Stimulated activated CD4-positive, alpha-beta T cell treated with anti-CD3 and anti-CD28 coated beads, Interleukin-15, amount 100 ng/mL, for 1 hour (primary cell): ENCODE measurements at places on chromosomes 1 and 21.
A peak's percentile ranks its signal among the peaks of the same experiment; 100 is the strongest.

DNA sequence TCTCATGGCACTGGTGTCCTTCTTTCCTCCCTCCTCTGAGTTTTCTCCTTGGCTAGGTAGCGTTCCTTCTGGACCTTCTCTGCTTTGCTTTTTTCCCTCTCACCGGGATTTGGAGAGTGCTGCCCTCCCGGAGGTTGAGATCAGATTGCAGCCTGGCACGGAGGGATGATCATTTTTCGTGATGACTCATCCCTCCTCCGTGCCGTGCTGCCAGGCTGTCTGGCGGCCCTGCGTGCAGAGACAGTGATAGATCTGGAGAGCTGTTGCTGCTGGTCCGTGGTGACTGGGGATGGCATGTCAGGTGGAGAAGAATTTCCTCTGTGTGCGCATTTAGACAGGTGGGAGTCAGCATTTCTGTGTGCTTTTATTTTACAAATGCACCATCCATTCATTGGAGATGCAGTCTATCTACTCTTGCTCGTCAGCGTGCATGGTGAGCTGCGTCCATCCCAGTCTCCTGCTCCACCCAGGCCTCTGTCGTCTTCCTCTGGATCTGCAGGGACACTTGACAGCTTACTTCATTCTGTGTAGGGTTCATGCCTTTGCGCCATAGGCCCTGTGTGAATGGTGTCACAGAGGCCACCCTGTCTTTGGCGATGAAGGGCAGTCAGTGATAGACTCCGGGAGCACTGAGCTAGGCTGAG lies 104.4 kb downstream of the PCBP3 start:
- DNase-seq, result no peak

- DNase-seq, result no peak
These were observed 12.8 kb downstream of the ZDHHC18 start for GRCh38 chr1:26839339-26839722.

DNA sequence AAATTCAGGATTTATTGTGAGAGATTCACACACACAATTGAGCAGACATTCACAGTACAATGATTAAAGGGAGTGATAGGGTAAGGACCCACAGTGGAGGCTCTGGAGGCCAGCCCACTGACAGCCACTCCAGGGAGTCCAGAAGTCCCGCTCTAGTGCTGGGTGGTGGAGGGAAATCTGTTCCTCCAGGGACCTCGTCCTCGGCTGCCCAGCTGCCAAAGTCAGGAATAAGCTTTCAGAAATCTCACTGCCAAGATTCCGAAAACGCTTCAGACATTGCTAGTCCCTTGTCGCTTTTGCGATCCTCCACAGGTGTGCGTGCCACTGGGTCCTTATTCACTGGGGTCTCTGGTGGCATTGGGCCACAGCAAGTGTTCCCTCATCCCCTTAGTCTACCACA lies 2.3 kb downstream of the MX1 start:
- no peak for DNase-seq

DNA sequence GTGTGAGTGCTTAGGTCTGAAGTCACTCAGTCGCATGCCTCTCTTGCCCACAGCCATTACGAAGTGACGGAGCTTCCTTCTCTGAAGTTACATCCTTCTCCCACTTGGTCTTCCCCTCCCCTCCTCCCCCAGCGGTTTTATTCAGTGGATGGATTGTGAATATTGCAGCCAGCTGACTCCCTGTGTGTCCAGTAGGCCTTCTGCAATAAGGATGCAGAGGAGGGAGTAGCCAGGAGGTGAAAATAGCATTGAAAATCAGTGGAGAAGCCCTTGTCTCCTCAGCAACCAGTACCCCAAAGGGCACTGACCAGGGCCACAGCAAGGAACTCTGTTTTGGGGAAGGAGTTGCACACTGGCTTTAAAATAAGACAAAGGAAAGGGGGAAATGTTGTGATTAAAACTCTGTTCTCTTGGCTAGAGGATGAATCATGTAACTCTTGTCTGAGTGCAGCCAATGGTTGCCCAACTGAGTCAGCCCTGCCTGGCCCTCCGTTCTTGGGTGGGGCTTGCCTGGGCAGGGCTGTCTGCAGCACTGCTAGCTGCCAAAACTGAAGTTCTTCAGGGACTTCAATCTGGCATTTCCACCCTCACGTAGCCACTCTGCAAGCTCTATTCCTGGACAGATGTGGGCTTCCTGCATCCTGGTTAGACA lies 4.3 kb downstream of the S100A10 start:
- no peak for DNase-seq

DNA sequence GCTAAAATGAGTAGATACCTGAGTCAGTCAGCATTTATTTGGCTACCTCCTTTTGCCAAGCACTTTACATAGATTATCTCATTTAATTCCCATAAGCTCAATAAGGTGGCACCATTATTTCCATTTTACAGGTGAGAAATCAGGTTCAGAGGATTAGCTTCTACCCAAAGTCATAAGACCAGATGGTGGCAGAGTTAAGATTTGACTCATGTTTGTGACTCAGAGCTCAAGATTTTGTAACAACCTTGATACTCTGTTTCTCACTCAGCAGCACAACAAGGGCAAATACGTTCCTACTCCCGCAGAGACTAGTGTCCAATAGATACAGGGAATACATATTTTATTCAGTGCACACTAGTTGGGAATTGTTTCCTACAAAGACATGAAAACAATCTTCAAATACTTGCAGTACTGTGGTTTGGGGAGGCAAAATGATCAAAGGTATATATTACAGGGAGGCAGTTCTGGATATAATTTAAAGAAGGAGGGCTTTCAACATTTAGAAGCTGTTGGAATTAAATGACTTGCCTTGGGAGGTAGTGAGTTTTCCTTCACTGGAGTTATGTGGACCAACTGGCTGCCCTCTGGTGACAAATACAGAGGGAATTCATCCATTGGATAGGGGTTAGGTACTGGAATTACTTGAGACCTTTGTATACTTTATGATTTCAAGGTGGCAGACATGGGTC lies 3.6 kb downstream of the LEPR start:
- no peak for DNase-seq

- DNase-seq, result no peak
These were observed 22.5 kb upstream of the GPR157 start for GRCh38 chr1:9151328-9151860.

- DNase-seq, result no peak
These were observed 30.5 kb upstream of the POFUT2 start for GRCh38 chr21:45318146-45318555.

DNA sequence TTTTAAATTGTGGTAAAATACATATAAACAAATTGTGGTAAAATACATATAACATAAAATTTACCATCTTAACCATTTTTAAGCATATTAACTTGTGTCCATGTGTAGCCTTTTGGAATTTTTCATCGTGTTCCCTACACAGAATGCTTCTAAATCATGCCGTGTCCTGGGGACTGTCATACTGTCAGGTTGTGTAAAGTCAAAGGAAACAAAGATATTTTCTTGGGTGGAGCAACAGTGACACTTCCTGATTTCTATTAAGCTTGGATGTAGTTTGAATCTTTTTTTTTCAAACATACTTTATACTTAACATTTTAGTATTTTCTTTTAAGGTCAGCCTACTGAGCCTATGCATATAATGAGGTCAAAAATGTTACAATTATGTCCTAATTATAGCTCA lies 32.3 kb downstream of the DOP1B start:
- DNase-seq, result no peak

DNA sequence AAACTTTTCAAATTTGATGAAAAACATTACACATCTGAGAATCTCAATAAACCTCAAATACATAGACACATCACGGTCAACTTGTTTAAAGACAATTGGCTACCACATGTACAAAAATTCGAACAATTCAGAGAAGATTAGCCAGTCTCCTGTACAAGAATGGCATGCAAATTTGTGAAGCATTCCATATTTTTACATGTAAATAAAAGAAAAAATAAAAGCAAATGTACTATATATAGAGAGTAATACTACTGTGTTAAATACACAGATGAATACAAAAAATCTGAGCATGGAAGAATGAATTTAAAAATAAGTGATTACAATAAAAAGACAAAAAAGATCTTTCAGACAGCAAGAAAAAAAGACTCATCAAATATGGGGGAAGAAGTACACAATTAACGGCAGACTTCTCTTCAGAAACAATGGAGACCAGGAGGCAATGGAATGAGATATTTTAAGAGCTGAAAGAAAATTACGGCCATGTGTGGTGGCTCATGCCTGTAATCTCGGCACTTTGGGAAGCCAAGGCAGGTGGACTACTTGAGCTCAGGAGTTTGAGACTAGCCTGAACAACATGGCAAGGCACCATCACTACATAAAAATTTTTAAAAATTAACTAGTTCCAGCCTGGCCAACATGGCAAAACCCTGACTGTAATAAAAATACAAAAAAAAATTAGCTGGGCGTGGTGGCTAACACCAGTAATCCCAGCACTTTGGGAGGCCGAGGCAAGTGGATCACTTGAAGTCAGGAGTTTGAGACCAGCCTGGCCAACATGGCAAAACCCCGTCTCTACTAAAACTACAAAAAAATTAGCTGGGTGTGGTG lies 23.2 kb downstream of the HAX1 start:
- DNase-seq, result no peak

GRCh38 chr1:220235462-220235861 lies 36.8 kb downstream of the RAB3GAP2 start:
- no peak for DNase-seq

DNA sequence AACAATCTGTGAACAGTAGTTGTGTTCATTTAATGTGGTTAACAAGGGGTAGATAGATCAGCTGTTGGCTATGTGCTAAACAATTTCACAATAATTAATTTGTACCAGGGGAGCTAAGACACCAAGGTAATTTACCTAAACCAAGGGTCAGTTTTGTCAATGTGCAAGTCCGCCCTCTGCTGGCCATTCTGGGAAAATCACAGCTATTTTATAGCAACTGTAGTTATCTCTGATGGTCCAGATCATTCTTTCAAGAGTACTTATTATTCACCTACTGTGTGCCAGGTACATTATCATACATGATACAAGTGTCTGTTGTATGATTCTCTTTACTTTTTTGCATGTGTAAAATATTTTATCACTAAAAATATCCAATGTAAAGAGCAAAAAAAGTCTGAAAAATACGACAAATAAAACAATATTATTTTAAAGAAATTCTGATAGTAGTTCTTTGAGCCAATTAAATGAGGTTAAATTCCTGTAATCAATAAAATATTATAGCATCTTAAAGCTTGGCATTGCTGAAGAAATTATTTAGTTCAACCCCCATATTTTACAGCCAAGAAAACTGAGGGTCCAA lies 312.3 kb upstream of the FAM78B start:
- DNase-seq, result peak; percentile 11

GRCh38 chr1:63914706-63915105 lies 140.9 kb downstream of the ROR1 start:
- no peak for DNase-seq

- DNase-seq, result no peak
These were observed 736 bp upstream of the ZMPSTE24 start for GRCh38 chr1:40257313-40257687.

DNA sequence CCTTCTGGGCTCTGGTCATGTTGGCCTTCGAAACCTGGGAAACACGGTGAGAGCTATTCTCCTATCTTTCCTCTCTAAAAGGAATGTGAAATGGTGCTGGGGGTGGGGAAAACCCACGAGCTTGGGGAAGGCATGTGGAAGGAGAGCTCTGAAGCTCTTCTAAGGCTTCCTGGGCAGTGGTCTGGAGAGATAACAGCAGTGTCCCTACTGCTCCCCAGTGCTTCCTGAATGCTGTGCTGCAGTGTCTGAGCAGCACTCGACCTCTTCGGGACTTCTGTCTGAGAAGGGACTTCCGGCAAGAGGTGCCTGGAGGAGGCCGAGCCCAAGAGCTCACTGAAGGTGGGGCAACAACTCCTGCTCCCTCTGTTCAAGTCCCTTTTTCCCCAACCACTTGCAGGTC lies 2.8 kb downstream of the USP21 start:
- DNase-seq, result no peak

- DNase-seq, result no peak
These were observed 394.4 kb downstream of the PTPRU start for GRCh38 chr1:29630756-29631155.

- DNase-seq, result no peak
These were observed 10.8 kb downstream of the NGF start for GRCh38 chr1:115327270-115327669.

DNA sequence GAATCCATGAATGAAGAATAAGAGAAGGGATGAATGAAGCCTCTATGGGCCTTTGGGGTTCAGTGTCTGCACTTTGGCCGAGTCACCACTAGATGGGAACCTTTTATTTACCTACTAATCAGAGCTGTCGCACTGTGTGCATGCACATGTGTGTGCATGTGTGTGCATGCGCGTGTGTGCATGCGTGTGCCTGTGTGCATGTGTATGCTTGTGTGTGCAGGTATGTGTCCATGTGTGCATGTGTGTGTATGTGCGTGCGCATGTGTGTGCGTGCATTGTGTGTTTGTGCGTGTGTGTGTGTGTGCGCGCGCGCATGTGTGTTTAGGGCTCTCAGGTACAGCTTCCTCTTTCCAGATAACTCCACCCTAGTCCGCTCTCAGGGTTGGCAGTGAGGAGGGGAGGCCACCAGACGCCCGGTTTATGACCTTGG lies 20.4 kb upstream of the UBXN10 start:
- DNase-seq, result no peak

- no peak for DNase-seq
These were observed 13.2 kb upstream of the CSF1 start for GRCh38 chr1:109897259-109897955.

DNA sequence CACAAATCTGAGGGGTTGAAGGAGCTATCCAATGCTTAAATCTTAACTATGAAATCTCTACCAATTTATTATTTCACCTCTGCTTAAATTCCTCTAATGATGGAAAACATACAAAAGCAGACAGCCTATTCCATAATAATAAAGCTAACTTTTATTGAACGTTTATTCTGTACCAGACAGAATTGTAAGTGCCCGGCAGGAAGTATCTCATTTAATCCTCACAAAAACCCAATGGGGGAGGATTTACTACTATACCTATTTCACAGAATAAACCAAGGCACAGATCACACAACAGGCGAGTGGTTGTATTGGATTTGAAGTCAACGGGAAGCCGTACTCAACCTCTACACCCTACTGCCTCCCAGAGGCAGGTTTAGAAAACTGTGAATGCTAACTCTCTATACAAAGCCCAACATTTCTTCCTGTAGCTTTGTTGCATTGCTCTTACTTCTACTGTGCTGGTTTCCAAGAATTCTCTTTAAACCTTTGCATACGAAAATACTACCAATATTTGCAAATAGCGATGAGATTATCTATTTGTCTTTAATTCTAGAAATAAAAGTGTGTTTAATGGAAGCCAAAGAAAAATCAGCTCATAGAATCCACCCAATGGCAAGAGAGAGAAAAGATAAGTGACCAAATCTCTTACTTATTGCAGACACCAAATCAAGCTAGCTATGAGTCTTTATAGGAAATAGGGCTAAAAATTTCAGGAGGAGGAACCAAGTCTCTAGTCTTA lies 33.5 kb upstream of the C1orf53 start:
- no peak for DNase-seq

GRCh38 chr1:166164995-166165660 lies 1.7 kb downstream of the FAM78B start:
- no peak for DNase-seq

- no peak for DNase-seq
These were observed 193.6 kb downstream of the RPS6KC1 start for GRCh38 chr1:213244664-213245091.

- DNase-seq, result no peak
These were observed 49.8 kb upstream of the IKBKE start for GRCh38 chr1:206420471-206420870.

- DNase-seq, result no peak
These were observed 197.1 kb downstream of the KCNK2 start for GRCh38 chr1:215279682-215280081.
